ENCODE measurements at places on chromosomes 16 and 17.

- DNase-seq, result no peak
Measured at GRCh38 chr17:54435966-54436365, 464.7 kb upstream of the TOM1L1 start.

DNA sequence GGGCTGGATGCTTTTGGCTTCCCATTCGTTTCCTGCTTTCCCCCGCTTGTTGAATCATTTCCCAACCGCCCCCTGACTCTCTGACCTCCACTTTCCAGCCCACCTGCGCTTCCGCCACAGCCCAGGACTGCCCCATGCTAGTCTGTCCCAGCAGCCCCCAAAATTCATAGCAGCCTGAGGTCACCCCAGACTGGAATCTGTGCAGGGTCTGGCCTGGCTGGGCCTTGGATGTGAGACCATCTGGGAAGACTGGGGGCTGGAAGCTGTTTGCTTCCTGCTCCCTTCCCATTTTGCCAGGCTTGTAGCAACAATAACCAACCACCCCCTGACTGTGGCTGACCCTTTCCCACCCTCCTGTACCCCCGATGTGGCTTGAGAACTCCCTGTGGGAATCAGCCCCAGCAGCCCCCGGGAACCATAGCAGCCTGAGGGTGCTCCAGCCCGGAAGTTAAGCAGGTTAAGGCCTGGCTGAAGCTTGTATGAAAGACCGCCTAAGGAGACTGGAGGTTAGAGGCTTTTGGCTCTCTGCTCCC lies 2290.8 kb downstream of the TP53TG3F start:
- DNase-seq, result no peak

DNA sequence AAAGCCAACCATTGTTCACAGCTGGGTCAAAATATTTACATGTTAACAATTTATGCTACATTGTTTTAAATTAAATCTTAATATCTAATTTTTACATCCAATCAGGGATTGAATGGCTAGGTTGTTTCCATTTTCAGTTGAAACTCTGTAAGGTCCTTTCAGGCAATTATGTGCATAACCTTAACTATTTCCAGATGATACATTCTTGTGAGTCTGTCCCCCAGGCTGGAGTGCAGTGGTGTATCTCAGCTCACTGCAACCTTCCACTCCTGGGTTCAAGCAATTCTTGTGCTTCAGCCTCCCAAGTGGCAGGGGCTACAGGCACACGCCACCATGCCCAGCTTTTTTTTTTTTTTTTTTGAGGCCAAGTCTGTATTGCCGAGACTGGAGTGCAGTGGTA lies 10.4 kb downstream of the CDC42EP4 start:
- DNase-seq, result no peak

GRCh38 chr17:28634206-28634865 lies 10.6 kb downstream of the BLTP2 start:
- DNase-seq, result no peak

DNA sequence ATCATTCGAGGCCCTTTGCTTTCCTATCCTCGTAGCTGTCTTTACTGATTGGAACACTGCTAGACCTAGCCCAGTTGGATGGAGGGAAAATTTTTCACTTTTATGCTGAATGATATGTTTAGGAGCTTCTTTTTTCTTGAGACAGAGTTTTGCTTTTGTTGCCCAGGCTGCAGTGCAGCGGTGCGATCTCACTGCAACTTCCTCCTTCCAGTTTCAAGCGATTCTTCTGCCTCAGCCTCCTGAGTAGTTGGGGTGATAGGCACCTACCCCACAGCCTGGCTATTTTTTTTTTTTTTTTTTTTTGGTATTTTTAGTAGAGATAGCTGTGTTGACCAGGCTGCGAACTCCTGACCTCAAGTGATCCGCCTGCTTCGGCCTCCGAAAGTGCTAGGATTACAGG lies 17.3 kb upstream of the PSMC5 start:
- no peak for DNase-seq

GRCh38 chr16:71555230-71555891 lies 21.5 kb downstream of the TAT start:
- DNase-seq, result no peak

DNA sequence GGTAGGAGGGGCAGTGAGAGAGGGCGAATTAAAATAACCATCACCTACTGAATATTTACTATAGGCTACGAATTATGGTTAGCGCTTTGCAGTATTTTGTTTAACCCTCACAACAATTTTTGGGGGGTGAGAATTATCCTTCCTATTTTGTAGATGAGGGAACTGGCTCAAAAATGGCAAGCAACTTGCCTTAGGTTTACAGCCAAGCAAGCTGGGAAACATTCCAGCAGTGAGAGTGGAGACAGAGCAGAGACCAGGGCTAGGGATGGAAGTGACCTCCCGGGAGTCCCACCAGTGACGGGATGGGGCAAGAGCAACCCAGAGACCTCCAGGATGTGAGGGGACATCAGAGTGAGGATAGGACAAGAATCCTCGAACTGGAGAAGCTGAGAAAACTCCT lies 352 bp upstream of the VMO1 start:
- DNase-seq, result no peak

DNA sequence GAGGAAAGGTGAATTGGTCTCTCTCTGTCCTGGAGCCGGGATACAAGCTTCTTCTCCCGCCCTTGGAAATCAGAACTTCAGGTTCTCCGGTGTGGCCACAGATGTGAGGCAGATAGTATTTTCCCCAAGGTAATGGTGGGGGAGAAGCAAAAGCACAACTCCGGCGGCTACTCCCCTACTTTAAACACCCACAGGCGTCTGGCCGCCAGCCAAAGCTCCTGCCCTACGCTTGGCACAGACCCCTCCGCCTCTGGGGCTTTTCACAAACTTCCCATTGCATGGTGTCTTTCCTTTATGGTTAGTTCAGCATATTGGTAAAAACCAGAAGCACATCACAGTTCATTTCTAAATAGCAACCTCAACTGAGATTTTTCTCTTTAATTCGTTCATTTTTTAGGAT lies 39.4 kb upstream of the B4GALNT2 start:
- DNase-seq, result no peak

DNA sequence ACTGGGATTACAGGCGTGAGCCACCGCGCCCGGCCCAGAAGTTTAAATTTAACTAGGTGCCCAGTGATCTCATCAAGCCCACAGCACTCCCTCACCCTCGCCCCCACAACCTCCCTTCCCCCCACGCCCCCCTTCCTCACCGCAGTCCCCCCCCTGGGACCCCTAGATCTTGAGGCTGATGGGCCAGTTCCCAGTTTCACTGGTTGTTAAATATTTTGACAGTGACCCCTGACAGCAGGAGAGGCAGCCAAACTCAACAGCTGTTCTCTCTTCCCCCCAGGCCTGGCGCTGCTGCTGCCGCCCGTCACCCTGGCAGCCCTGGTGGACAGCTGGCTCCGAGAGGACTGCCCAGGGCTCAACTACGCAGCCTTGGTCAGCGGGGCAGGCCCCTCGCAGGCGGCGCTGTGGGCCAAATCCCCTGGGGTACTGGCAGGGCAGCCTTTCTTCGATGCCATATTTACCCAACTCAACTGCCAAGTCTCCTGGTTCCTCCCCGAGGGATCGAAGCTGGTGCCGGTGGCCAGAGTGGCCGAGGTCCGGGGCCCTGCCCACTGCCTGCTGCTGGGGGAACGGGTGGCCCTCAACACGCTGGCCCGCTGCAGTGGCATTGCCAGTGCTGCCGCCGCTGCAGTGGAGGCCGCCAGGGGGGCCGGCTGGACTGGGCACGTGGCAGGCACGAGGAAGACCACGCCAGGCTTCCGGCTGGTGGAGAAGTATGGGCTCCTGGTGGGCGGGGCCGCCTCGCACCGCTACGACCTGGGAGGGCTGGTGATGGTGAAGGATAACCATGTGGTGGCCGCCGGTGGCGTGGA lies 15.6 kb downstream of the QPRT start:
- DNase-seq, result no peak

GRCh38 chr16:31073142-31073969 lies 684 bp downstream of the ZNF668 start:
- peak; percentile 95 for DNase-seq

- no peak for DNase-seq
Measured at GRCh38 chr16:75494184-75494583, 1.1 kb downstream of the CHST6 start.

- DNase-seq, result no peak
Measured at GRCh38 chr16:72995151-72995881, 52.6 kb downstream of the ZFHX3 start.

- no peak for DNase-seq
Measured at GRCh38 chr16:86965840-86966550, 351.2 kb downstream of the C16orf95 start.

DNA sequence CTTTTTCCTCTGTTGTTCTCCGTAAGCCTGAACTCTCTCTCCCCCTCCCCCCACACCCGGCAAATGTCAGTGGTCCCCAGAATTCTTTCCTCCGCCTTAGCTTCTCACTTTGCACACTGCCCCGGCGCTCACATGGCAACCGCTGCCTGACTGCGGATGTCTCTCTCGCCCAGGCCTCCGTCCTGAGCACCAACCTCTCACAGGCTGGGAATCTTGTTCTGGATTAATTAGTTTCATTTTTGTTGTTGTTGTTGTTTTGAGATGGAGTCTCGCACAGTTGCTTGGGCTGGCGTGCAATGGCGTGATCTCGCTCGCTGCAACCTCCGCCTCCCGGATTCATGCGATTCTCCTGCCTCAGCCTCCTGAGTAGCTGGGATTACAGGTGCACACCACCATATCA lies 16.7 kb downstream of the C17orf100 start:
- no peak for DNase-seq

GRCh38 chr16:17329391-17329790 lies 141.4 kb downstream of the XYLT1 start:
- DNase-seq, result no peak

DNA sequence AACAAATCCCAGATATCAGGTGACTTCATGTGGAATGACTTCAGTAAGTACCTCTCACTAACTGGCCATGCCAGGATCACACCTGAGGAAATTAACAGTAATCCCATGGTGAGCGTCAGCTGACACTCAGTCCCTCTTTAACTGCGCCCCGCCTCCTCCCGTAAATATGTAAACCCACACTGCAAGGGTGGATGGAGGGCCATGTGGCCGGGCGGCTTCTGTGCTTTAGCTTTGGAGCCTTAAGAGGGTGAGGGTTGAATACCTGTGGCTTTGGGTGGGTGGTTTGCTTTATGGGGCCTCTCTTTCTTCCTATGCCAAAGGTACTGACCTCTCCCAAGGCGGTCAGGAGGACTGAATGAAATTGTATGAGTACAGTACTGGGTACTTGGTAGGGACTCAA lies 141.7 kb downstream of the MRM1 start:
- DNase-seq, result no peak

DNA sequence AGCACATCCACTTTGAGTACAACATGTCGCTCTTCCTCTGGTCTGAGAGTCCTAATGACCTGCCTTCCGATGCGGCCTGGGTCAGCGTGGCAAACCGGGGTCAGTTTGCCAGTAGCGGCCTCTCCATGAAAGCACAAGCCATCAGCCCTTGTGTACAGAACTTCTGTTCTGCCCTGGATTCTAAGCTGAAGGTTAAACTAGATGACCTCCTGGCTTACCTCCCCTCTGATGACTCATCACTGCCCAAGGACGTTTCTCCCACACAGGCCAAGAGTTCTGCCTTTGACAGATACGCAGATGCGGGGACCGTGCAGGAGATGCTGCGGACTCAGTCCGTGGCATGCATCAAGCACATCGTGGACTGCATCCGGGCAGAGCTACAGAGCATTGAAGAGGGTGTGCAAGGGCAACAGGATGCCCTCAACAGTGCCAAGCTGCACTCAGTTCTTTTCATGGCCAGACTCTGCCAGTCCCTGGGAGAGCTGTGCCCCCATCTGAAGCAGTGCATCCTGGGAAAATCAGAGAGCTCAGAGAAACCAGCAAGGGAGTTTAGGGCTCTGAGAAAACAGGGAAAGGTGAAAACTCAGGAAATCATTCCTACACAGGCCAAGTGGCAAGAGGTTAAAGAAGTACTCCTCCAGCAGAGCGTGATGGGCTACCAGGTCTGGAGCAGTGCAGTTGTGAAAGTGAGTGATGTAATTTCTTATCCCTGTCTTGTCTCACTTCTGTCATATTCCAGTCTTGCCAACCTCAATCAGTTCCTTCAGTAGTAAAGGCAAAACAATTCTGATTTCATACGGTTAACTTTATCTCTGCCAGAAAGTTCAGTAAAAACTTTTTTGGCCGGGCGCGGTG lies 8.6 kb downstream of the COG1 start:
- DNase-seq, result no peak

DNA sequence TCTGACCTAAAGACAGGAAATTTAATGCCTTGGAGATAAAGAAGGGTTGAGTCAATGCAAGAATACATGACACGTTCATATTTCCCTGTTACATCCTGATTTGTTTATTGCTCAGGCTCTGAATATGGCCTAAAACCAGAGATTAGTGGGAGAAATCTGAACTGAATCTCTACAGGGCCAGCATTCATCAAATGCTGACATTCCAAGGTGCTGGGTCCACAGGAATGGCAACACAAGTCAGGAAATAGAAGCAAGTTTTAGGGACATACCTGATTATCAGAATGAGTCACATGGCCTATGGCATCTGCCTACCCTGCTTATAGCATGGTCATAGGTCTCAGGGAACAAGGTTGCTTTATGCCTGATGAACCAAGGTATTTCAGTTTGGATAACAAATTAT lies 117.4 kb upstream of the CES5A start:
- DNase-seq, result no peak

DNA sequence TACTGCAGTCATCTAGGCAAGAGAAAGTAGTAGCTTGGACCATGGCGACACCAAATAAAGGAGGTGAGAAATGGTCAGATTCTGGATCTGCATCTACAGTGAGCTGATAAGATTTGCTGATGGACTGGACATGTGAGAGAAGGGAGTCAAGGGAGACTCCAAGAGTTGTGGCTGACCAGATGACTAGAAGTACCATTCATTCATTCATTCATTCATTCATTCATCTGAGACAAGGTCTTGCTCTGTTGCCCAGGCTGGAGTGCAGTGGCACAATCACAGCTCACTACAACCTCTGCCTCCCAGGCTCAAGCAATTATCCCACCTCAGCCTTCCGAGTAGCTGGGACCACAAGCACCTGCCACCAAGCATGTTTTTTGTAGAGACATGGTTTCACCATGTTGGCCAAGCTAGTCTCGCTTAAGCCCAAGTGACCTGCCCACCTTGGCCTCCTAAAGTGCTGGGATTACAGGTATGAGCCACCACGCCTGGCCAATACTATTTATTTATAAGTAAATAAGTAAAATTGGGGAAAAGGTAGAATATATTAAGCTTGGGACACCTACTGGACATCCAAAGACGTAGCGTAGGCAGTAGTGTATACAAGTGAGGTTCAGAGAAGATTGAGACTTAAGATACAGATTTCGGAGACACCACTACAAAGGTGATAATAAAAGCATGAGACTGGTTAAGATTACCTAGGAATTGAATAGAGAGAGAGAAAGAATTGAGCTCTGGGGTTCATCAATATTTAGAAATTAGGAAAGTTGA lies 15.7 kb upstream of the RNF43 start:
- DNase-seq, result no peak

- DNase-seq, result no peak
Measured at GRCh38 chr17:49629447-49629846, 48.5 kb downstream of the SPOP start.

- no peak for DNase-seq
Measured at GRCh38 chr16:10180042-10180770, 2.0 kb downstream of the GRIN2A start.

GRCh38 chr17:69508814-69509213 lies 94.3 kb downstream of the MAP2K6 start:
- no peak for DNase-seq

All from sigmoid colon (tissue), 7 donors.